Spleen (tissue), 13 donors: ENCODE measurements at places on chromosomes 2 and 18.

DNA sequence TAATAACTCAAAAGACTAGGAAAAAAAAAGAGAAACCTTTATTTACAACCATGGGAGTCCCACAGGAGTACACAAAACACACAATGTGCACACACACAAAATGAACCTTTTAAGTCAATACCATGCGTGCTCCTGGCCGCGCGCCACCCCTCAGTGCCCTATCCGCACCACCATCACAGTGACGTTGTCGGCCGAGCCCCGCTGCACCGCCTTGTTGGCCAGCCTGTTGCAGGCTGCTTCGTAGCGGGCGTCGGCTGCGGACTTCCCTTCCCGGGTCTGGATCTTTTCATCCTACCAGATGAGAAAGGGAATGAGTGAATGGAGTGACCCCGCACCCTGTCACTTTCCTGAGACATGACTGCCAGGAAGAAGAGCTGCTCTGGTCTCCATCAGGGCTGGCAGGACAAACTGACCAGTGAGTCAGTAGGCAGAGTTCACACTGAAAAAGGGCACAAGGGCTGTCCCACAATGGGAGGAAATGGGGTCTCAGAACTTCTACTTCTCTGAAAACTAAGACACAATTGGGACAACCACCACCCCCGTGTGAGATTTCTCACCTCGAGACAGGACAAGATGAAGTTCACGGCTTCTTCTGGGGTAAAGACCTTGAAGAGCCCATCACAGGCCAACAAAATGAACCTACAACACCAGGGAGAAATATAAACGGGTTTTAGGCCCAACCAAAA, 11.8 kb downstream of the ERFE start:
- no peak for DNase-seq

DNA sequence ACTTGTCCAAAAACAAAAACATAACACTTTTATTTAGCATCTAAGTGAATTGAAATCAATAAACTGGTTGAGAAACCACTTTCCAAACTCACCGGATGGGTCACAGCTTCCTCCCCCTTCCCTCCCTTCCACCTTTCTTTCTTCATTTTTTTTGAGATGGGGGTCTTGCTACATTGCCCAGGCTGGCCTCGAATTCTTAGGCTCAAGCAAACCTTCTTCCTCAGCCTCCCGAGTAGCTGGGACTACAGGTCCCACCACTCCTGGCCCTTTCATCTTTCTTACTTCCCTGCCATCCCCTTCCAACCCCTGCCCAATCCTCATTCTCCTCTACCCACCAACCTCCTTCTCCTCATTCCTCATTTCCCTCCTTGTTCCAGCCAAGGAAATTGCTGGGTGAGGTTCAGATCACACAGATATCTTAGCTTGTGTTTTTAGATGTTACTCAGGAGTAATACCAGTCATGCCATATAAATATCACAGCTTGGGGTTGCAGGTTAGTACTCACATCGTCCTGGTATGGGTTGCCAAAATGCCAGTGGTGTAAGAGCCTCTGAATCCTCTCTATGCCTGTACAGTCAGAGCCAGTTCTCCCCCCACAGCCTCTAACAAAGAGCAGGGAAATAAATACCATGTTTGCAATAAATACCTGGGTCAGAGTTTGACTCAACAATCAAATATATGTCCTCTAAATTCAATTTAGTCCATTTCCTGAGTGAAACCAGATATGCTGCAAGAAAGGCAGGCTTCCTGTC, 132.7 kb upstream of the NDUFV2 start:
- DNase-seq = no peak

DNA sequence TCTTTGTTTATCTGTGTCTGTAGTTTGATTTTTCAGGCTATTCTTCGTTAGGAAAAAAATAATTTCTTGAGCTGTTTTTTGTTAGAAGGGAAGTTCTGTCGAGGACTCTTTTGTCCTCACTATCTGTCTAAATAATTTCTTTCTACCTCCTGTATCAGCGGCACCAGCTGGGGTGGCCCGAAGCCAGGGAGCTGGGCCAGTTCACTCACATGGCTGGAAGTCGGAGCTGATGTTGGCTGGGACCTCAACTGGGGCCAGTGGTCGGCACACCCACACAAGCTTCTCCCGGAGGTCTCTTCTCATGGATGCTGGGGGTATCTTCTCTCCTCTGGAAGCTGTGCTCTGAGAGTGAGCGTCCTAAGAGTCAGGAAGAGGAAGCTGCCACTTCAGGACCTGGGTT, 8.0 kb upstream of the PDIA6 start:
- peak; percentile 65 for DNase-seq

- DNase-seq = no peak
These were observed 144.8 kb downstream of the FAM124B start for GRCh38 chr2:224257156-224257555.

DNA sequence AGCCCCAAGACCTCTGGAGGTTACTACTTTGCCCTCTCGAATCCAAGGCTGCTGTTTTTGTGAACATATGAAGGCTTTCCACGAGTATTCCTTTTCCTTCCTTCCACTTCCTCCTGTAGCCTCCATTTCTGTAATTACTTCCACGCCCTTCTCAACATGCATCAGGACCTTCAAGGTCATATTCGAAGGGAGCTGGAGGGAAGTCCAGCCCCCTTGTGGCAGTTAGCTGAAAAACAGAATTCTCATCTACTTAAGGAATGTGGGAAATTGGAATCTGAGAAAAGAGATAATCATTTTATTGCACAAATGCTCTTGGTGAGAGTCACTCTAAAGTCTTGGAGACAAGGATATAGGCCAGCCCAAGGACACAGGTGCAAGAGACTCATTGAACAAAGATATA, 1000.2 kb downstream of the TDRD15 start:
- DNase-seq = no peak

DNA sequence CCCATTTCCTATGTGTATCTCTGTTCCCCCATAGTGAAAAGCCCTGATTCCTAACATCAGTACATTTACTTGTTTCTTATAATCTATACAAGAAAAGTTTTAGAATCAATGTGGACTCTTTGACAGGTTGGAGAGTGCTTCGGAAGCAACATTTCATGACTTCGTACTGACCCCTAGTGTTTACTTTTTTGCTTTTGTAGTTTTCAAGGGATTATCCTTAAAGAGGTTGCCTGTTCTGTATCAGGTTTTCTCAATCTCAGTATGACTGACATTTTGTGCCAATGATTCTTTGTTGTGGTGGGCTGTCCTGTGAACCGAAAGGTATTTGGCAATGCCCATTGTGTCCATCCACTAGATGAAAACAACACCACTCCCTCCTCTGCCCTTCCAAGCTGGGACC, 43.3 kb upstream of the SERPINB2 start:
- DNase-seq = no peak

DNA sequence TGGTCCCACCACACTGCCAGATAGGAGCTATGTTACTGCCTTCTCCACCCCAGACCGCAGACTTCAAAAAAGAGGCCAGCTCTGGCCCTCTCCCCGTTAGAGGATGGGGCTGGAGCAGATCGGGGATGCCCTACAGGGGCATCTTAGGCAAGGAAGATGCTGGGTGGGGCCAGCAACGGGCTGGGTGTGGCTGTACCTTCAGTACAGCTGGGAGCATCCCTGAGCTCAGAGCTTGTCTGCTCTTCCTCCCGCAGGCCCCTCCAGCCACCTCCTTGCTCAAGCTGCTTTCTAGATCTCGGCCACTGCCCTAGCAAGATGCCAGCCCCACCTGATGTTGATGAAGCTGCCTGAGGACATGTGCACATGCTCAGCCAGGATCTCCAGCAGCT, 9.8 kb downstream of the PTPRN start:
- DNase-seq = peak; percentile 74

DNA sequence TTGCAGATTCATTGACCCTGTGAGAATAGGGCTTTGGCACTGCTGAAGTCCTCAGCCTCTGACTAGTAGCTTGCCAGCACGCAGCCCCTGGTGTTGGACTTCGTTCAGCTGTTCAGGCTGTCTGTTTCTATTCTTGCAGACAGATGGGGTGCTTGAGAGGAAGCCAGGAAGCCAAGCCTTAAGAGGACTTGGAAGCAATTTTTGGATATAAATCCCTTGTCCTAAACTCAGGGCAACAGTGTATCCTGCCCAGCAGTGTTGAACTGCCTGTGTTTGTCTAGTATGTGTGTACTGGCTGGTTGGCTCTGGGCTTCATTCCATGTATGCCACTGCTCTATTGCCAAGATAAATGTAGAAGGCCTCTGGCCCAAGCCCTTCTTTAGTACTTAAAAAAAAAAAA, 108.6 kb downstream of the COMMD1 start:
- DNase-seq = no peak

DNA sequence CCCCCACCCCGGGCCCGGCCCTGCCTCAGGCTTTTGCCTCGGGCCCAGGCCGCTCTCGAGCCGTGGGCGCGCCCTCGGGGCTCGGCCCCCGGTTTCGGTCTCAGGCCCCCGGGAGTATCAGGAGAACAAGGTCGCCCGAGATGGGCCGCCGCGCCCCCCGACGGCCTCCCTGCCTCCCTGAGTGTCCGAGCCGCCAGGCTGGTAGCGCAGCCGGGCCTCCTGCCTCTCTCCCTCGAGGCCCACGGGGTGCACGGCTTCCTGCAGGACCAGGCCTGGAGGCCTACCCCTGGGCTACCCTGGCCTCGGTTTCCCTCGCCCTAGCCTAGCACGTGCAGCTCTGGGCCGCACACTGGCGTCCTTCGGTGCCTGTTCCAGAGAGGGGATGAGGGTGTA, 8.4 kb downstream of the GBX2 start:
- DNase-seq = peak; percentile 70

DNA sequence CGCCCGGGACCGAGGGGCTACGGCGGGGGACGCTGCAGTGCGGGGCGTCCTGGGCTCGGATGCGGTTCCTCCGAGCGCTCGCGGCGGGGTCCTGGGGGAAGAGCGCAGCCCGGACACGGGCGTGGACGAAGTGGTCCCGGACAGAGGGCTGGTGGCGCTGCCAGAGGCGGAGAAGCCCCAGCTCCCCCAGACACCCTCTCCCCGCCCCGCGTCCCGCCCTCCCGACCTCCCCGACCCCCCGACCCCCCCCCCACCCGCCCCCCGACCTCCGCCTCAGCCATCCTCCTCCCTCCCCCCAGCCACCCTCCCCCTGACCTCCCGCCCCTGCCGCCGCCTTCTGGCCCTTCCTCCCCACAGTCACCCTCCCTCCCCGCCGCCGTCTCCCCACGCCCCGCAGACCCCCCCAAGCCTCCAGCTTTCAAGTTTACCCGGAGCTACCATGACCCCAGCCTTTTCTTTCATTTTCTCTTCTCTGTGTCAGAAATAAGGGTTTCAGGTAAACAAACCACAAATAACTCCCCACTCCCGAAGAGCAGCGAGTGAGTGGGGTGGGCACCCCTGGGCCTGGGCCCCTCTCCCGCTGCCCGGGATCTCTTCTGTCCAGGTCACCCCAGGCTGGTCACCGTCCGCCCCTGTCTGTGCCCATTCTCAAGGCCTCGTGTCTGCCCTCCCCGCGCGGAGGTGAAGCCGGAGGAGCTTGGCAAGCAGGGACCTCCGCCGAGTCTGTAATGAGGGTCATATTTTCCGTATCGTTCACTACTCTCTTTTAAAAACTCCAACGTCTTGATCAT, 5.1 kb downstream of the NFATC1 start:
- peak; percentile 88 for DNase-seq

DNA sequence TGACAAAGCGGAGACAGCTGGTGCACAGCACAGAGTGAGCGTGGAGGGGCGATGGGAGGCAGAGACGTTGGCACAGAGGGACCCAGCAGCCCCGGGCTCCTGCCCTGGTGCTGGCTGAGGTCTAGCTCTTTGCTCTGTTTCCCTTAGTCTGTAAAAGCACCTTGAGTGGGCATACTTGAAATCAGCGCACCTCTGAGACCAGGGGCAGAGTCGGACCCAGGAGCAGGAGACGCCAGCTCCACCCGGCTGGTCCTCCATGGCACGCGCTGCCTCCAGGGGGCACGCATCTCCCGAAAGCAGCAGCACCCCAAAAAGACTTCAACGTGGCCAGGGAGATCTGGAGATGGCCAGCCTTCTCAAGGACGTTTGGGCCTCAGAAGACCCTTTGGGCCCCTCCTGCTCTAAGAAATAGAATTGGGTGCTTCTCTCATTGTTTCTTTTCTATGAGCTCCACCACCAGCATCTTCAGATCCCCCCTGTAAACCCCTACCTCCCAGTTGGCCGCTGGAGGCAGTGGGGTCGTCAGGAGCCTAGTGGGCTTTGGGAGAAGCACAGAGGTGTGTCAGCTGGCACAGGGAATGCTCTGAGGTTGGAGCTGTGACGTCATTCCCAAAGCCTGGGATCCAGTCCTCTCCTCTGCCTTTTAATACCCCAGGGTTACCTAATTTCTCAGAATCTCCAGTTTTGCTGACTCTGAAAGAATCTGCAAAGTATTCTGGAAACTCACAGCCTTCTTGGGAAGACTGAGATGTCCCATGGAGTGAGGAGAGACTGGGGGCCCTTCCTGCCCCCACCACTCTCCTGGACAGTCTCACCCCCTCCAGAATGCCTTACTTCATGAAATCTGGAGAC, 58.9 kb downstream of the CIB4 start:
- DNase-seq = peak; percentile 63

GRCh38 chr2:191636235-191636543, 41.7 kb upstream of the NABP1 start:
- no peak for DNase-seq

GRCh38 chr18:78271790-78272189, 707.8 kb upstream of the SALL3 start:
- no peak for DNase-seq

DNA sequence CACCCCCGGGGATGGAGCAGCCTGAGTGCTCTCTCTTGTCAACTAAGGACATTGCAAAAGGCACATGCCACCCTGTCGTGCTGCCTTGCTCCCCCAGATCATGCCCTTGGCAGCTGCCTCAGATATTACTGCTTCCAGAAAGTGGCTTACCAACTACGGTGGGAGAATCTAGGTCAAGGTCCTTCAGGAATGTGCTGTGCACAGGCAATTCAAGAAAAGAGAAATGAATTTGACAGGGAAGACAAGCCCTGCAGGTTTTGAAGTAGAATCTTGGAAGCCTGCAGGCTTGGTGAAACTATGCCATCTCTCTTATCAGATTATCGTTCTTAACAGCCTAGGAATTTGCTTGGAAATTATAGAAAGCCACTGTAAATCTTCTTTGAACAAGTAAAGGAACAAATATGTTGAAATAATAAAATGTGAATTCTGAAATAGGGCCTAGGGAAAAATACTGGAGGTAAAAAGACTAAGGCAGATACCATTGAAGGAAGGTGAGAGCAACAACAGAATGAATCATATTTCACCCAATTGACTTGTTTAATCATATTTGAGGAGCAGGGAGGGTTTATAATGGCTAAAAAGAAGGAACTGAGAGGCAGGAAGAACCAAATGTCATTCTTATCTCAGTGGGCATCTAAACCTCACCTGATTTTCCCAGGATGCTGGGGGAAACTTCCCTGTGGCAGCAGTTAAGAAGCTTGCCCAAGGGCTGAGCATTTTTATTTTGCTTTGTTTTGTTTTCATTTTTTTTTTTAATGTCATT, 94.0 kb upstream of the GLS start:
- DNase-seq = no peak
